Astrocyte (in vitro differentiated cells and primary cell): ENCODE measurements at places on chromosomes 12 and 14. TPM values are rescaled to one million over a fixed set of nuclear protein-coding genes. Genes with fewer than 3 reads are reported as not detected.

DNA sequence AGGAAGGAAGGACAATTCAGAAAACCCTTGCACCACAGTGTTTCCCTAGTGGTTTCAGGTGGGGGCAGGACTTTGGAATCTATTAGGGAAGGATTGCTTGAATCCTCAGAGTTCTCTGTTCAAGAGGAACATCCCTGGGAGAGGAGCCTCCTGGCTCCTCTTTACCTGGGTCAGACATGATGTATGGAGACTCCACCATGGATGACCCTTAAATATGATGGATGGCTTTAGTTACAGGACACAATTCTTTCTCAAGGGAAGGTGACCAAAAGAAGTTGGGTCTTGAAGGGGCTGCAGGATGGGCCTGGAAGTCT, 396.6 kb downstream of the NRXN3 start:
- DNase-seq = no peak

- DNase-seq = peak; percentile 46
Measured at GRCh38 chr12:64566122-64566521, 44.2 kb upstream of the RASSF3 start.

DNA sequence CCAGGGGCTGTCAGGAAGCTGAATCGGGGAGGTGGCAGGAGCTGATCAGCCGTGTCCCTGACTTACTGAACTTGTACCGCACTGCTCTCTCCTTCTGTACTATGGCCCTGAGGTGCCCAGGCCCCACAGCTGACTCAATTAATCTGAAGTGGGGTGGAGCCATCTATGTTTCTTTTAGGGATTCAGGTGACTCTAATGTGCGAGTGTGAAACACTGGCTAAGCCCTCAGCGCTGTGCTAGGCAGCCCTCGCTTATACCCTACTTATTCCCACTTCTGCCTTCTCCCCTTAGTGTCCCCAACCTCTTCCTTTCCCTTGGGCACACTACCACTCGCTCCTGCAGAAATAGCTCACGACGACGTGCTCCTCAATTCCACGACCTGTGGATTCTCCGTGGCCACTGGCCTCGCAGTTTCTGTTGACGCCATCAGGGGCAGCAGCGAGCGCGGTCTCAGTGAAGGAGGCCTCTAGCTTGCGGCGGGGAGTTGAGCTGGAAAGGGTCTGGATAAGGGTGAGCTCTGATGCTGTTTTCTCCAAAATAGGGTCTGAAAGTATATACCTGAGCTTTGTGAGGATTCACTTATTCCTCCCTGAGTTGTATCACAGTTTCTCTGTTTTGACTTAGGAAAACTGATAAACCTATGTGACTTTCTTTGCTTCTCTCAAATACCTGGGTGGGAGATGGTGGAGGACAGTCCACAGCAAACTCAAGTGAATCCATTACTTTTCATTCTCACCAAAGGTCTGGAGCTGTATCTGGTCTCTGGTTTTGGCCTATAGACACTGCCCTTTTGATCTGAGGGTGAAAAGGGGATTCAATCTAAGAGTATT, 167.6 kb downstream of the SLC41A2 start:
- DNase-seq = no peak

DNA sequence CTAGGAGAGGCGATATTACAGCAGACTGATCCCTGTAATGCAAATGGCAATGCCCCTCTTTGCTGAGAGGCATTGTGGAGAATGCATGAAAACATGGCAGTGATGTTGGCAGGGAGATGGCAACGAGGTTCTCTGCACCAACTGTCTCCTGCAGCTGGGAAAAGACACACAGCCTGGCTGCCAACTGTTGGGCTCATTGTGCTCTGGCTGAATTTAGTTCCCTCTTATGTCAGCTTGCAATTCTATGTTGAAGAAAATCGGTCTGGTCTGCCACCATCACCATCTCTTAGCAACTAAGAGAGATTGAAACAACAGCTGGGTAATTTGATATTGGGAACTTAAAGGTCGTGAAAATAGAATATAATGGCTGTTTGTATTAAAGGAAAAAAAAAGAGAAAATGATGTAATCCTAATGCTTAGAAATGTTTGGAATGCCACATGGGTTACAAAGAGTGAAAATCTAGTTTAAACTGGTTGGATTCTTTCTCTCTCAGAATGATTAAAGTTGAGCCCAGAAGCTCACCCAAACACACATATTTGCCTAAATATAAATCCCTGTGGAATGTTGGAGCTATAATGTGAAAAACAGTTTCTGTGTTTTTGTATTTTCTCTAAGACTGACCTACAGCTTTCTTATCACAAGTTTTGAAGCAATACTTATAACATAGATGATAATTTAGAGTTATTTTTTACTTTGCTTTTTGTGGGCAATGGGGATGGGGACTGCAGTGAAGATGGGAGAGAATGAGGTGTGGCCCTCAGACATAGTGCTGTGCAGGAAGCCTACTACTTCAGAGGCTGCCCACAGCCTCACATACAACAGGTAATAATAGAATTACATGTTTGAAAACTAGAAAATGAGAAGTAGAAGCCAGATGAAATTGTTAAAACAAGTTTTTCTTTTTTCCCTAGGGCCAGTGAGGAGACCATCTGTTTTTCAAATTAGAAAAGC, 143.7 kb downstream of the AKAP6 start:
- DNase-seq = peak; percentile 74

DNA sequence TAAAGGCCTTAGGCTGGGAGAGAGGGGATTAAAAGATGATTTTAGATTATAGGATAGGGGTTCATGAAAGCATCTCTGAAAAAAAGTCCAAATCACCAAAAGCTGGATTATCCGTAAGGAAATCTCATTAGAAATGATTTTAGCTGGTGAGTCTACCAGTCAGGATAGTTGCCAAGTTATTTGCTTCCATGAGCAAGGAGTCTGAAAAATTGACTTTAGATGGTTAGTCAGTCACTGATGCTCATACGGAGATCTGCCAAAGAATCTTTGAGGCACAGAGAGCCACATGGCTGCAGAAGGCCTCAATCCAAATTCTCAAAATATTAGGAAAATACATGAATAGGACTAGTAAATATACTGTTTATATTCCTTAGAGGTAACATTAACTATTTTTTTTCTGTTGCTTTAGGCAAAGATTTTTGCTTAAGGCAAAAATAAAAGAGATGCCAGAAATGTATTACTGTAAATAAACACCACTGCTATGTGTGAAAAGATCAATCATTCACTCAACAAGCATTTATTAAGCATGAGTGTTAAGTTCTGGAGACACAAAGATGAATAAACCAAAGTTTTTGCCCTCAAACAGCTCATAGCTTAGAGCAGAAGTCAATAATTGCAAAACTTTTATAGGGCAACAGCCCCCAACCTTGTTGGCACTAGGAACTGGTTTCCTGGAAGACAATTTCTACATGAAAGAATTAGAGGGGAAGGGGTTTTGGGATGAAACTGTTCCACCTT, 105.2 kb downstream of the BBS10 start:
- DNase-seq = peak; percentile 66

The ITGB7 gene
- total RNA-seq = 0.79 and 1.3 TPM in 2 replicates

The RCOR1 gene
- 31.0 and 31.7 TPM in 2 replicates for total RNA-seq

The KRT74 gene
- not detected in 2 replicates for total RNA-seq

The SCNN1A gene
- total RNA-seq = 0.94 and 1.3 TPM in 2 replicates
